Dorsolateral prefrontal cortex (tissue), 122 donors: ENCODE measurements at places on chromosomes 3 and 15.

- no peak for DNase-seq
These were observed 413.3 kb downstream of the CNTN6 start for GRCh38 chr3:1506090-1506489.

DNA sequence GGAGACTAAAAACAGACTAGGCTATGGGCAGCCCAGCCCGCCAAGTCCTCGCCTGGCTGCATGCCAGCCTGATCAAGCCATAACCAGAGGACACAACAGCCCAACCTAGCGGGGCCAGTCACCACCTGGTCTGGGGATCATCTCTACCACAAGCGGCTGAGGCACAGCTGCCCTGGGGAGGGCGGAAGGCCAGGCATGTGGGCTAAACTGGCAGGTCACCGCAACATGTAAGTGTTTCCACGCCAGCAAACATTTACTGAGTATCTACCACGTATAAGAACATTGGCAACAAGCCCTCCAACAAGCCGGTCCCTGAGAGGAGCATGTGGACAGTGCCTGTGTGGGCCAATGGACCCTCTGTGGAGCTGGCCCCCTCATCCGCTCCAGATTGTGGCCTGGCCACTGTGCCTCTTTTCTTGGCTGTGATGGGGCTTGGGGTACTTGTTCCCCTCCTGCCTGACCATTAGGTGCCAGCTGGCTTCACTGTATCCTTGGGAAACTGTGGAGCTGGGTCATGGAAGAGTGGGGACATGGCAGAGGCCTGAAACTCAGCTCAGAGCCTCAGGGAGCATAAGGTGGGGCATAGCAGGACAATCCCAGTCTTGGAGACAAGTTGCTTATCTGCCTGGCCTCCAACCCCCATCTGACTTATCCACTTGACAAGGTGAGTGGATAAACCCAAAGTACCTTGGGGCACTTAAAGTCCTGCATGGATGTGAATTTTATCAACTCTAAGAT, 9.0 kb downstream of the UBXN7 start:
- DNase-seq, result peak; percentile 42

DNA sequence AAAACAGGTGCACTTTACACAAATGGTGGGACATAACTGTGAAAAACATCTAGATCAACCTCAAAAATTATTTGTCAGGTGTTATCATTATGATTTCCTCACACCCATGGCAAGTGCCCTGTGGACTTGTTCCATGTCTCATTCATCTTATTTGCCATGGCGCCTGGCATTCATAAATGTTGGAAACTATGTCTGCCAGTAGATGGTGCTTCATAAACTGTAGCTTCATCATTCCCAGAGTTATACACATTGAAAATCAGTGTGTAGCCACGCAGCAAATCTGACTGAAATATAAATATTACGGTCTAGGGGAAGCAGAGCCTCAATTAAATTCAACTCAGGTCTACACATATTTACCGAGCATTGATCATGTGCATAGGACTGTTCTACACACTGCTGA, 90.7 kb downstream of the IMPG2 start:
- no peak for DNase-seq

DNA sequence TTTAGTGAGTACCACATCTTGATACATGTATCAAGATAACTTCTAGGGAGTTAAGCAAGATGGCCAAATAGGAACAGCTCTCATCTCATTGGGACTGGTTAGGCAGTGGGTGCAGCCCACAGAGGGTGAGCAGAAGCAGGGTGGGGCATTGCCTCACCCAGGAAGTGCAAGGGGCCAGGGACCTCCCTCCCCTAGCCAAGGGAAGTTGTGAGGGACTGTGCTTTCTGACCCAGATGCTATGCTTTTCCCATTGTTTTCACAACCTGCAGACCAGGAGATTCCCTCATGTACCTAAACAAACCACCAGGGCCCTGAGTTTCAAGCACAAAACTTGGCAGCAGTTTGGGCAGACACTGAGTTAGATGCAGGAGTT, 665.0 kb upstream of the CBLB start:
- no peak for DNase-seq

DNA sequence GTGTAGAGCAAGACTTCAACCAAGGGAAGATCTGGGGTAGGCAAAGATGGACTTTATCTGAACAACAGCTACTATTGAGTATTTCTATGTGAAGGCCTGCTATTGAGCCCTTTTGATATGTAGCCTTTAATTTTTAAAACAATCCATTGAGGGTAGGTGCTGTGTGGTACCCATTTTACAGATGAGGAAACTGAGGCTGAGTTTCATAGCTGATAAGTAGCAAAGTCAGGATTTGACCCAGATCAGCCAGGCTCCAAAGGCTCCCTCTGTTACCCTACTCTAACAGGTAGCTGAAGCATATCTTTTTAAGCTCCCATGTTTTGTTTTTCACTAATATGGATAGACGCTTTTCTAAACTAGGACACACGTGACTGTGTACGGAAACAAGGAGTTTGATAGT, 2.4 kb upstream of the FGD5 start:
- no peak for DNase-seq

- DNase-seq, result no peak
These were observed 49.4 kb downstream of the CHCHD6 start for GRCh38 chr3:126753191-126754160.

DNA sequence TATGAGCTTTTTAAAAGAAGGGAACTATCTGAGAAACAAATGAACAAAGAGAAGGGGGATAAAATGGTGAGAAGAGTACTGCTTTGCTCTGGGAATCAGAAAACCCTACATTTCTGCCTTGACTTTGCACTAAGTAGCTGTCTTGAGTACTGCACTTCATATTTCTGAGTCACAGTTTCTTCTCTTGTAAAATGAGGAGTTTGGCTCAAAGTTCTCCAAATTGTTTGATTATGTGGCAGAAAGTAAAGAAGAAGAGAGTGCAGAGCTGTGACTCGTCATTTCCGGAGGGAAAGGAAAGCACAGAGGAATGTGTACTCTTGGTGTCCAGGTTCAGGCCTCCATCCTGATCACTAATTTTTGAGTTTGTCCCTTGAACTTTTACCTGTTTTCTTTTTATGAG, 54.7 kb downstream of the TP63 start:
- DNase-seq, result no peak

DNA sequence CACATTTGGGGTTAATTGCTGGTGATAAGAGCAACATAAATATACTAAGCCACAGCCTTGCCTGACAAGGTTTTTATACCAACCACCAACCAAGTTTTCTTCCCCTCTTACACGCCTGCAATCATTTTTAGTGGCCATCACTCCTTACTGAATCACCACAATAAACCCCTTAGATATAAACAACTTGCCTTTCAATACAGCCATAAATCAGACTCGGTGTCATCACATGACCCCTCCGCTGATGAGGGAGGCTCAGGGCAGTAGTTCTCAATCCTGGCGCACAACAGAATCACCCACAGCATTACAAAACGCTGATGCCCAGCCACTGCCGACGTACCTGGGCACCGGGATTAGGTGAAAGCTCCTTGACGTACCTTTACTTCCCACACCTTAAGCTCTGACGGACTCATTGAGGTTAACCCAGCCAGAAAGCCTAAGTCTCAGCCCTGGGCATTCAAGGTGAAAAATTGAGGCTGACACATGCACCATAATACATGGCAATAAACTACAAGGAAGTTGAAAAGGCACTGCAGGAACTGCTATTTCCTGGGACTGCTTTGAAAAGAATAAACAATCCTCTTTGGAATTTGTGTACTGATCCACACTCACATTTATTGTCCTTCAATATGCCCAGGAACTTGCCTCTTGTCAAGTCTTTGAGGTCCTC, 17.1 kb downstream of the ADCY5 start:
- no peak for DNase-seq

DNA sequence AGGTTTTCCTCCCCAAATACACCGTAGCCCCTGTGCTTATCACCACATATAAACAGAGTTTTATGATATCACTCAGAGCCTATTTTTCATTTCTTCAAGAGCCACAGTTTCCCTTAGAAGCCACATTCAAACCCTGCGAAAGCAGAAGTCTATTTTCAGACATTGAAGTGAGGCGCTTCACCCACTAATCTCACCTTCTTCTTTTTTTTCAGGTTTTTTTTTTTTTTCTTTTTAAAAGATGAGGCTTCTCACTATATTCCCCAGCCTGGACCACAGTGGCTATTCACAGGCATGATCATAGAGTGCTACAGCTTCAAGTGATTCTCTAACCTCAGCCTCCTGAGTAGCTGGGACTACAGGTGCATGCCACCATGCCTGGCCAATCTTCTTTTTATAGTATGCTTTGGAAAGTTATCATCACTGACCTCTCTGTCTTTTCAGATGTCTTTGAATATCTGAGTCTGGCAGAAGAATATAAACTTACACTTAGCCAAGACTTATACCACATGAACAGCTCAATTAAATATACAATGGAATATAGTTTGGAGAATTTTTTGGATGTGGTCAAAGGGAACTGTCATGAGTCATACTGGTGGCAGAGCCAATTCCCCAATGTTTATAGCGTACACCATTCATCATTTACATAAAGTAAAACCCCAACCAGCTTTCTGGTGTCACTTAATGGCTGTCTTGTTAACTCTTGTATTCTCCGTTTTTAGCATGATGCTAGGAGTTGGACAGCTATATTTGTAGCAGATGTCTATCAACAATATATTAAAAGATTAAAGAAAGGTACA, 59.7 kb upstream of the CCDC50 start:
- DNase-seq, result no peak

GRCh38 chr15:39583596-39584265, 2.9 kb downstream of the THBS1 start:
- no peak for DNase-seq

DNA sequence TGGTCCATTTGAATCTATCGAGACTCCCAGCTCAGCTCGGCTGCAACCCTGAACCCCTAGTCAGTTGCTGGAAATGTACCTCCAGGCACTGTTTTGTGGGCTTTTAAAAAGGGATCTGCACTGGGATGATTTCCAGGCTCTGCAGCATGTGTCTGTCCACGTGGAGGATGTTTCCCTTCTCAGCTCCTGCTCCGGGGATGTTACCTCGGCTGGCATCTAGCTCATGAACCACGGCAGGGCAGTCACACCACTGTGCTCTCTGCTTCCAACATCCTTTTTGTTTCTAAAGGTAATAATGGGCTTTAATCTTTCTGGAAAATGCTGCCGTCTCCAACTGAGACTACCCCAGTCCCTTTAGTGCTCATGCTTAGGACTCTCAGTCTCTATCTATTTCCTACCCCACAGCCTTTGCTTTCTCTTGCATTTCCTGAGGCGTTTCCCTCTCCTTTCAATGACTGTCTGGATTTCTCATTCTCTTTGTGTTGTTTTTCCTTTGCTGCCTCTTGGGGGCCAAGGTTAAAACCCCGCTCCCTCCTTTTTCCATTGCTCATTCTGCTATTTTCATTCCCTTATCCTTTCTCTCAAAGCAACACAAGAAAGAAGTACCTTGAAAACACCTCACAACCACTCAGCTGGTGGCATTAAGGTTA, 42.9 kb upstream of the AKAP13 start:
- DNase-seq, result no peak
